Inflammatory macrophage (primary cell): ENCODE measurements at places on chromosomes 13 and 19.

GRCh38 chr13:87975035-87975434, 303.9 kb downstream of the SLITRK5 start:
- DNase-seq, result no peak

- no peak for DNase-seq
Observed at GRCh38 chr13:55664178-55664577, 1476.5 kb upstream of the PRR20A start.

DNA sequence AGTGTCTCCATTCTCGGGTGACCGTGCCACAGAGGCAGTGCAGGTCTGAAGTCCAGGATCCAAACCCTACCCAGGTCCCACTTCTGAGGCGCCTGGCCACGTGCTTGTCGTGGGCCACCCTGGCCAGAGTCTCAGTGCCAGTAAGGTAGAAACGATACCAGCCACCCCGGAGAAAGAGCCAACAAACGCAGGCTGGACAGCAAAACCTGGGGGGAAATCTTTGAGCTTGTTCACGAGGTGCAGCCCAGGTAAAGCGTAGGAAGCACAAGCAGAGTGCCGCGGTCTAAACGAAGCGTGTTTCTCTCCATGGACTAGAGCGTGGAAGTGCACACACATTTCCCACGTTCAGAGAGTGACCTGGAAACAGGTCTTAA, 95.6 kb downstream of the ATP11A start:
- no peak for DNase-seq

GRCh38 chr13:44872751-44873150, 116.5 kb downstream of the NUFIP1 start:
- no peak for DNase-seq

GRCh38 chr13:91291078-91291477, 56.4 kb upstream of the MIR17HG start:
- no peak for DNase-seq

DNA sequence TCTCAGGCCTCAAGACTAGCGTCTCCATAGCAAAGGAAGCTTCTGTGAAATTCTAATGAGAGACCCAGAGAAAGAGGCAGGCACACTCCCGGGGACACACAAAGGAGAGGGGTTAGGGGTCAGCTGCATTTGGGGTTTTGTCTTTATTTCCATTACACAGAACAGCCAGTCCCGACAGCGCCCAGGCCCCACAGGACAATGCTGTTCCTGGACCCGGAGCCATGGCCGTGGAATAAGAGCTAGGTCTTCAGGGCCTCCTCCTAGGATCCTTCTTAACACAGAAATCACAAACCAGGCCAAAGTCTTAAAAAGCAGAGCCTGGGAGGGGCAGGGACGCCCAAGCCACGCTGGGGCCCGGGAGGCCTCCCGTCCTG, 22.8 kb downstream of the KCTD15 start:
- no peak for DNase-seq
